AG04449 (cell line): ENCODE measurements at places on chromosomes 11 and 22.

GRCh38 chr22:33124471-33124870, 66.3 kb upstream of the SYN3 start:
- no peak for DNase-seq

- DNase-seq = no peak
Measured at GRCh38 chr11:39683951-39684554, 1775.4 kb downstream of the LRRC4C start.

- DNase-seq = no peak
Measured at GRCh38 chr11:63146581-63146980, 2.6 kb upstream of the SLC22A24 start.

DNA sequence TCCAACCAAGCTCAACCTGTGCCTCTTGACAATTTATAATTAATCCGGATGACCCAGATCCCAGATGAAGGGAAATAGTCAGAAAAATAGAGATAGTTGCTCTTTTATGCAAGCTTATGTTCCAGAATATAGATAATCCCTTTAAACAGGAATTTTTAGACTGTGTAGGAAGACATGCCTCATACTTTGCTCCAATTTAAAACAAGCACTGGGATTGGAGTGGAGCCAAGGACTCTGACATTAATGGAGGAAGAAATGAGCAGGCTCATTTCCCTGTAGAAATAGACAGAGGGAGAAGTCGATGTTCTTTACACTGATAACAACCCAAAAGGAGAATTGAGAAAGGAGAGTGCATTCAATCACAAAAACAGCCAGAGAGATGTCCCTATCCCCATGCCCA, 70.1 kb upstream of the LRRC55 start:
- no peak for DNase-seq

GRCh38 chr11:121091492-121092152, 9.4 kb upstream of the TECTA start:
- DNase-seq = no peak

DNA sequence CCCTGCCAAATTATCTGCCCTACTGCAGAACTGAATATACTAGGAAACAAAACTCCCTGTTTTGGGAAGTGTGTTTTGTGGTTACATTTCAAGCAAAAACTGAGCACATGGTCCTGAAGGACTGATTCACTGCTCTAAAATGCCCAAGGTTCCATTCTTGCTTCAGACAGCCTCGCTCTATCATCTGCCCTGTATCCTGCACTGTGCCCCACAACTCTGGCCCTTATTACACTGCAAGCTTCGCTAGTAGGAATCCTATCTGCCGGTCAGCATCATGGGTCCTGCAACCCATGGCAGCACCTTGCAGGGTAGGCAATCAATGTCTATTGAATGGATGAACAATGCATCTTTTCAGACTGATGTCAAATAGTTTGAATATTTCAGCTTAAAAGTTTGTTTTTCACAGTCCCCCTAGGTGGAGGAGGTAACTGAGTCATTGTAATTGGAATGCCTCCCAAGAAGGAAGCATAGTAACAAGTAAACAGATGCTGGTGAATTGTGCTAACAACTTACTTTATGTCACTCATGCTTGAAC, 21.3 kb downstream of the LAYN start:
- peak; percentile 65 for DNase-seq

DNA sequence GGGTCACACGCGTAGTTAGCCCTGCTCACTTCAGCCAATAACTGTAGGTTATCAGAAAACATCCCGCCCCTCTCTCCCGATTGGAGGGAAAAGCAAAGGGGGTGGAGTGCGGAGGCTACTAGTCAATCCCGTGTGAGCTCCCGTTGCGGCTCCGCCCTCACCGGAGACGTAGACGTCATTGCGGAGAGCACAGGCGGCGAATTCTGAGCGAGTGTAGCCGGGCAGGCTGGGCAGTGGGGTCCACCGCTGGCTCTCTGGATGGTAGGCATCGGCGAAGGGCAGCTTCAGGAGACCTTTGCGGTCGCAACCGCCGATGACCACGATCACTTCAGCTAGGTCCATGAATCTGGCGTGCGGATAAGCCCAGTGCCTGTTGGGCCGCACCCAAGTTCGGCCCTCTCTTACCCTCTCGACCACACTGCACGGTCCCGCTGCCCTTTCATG, 4.7 kb downstream of the KLHL35 start:
- peak; percentile 21 for DNase-seq

DNA sequence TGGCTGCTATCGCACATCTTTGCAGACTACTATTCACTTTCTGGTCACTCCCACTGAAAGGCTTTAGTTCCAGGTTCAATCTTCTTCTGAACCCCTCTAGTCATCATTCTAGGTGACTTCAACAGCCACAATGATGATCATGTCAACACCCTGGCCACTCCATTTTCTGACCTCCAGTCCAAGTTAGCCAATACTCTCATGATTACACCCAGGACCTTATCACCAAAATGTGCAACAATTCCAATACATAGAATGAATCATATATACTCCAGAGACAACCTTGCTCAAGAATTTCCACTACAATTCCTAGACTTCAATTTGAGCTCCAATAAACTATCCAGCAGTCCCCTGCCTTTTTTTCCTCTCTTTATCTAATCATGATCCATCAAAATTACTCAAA, 70.7 kb downstream of the PAK1 start:
- no peak for DNase-seq

- no peak for DNase-seq
Measured at GRCh38 chr22:46996595-46997310, 234.3 kb downstream of the TBC1D22A start.

- no peak for DNase-seq
Measured at GRCh38 chr11:124470561-124471227, 25.2 kb upstream of the OR8B8 start.

DNA sequence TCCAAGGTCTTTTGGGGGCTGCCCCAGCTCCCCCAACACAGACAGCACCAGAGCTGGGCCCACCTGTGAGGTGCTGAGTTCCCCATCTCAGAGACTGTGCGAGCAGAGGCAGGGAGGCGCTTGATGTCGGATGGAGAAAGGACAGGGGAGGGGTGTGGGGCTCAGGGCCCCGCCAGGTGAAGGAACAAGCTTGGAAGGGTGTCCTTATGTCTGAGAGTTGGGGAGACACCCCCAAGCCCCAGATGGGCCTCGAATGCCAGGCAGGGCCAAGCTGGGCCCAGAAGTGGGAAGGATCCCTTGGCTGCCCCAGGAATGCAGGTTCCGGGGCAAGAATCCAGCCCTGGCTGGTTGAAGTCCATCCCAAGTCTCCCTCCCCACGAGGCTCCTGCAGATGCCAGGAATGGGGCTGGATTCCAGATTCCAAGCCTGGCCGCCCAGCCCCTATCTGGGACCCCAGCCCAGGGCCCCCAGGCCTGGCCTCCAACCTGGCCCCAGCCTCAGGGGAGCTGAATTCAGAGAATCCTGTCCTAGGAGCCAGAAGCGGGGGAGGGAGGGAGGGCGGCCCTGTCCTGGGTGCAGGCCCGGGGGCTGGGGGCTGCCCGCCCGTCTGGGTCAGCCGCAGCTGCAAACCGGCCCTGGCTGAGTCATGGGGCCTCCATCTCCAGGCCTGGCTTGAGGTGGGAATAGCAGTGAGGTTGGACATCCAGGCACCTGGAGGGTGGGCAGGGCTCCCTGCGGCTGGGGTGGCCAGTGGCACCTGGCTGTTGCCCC, 50.9 kb downstream of the CDKN1C start:
- no peak for DNase-seq

DNA sequence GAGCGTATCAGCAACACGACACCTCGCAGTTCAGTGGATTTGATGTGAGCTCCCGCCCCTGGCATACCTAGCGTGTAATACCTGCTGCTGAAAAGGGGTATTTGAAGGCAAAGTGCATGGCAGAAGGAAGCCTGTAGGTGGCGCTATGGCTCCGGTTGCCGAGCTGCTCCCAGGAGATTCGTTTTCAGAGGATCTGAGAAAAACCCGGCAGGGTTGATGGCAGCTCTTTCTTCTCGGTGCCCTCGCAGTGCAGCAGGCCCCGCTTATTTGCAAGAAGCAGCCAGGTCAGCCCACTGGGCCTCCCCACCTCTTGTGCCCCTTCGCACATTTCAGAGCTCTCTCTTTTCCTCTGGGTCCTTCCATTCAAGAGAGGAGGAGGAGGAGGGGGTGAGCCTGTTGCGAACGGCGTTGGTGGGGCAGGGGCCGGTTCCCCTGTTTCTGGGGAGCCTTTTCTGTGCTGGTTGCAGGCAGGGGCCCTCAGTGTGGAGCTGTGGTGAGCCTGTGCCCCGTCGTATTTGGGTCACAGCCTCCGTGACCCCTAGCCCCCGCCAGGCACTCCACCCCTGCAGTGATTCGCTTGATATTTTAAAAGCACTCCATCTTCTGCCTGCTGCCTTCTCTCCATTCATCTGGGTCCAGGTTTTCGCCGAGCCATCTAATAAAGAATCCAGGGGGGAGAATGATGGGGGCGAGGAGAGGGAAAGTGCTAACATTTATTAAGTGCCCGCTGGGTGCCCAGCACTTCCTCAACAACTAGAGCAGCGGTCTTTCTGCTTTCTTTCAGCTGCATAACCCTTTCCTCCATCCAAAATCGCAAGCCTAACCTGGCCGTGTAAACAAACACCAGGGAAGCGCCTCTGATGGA, 85.3 kb upstream of the SYT13 start:
- no peak for DNase-seq

DNA sequence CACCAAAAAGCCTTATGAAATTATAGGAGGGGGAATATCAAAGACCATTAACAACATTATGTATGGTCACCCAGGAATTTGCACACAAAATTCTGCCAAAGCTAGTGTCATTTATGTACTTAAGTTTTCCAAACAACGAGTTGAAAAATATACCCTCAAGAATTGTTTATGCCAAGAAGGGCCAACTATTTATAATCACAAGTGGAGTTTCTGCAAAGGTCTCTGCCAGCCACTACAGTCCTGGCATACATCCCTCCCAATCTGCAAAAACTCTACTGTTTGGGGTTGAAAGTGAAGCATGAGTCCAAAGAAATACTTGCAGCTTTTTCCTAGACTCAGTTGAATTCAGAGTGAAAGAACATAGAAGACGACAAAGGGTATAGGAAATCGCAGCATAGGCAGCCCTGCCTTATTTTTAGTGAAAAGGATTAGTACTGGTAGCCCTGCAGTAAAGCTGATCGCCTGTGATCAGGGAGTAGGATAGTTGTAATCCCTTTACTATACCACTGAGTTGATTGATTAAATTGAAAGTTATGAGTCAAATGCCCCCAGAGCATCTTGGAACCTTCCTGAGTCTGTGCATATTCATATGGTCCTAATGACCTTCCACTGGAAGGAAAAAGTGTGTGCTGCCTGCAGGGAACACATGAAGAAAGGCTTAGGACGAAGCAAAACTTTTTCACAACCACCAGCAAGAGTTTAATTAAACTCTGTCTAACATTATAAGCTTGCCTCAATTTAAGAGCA, 144.0 kb downstream of the SPON1 start:
- DNase-seq = no peak

DNA sequence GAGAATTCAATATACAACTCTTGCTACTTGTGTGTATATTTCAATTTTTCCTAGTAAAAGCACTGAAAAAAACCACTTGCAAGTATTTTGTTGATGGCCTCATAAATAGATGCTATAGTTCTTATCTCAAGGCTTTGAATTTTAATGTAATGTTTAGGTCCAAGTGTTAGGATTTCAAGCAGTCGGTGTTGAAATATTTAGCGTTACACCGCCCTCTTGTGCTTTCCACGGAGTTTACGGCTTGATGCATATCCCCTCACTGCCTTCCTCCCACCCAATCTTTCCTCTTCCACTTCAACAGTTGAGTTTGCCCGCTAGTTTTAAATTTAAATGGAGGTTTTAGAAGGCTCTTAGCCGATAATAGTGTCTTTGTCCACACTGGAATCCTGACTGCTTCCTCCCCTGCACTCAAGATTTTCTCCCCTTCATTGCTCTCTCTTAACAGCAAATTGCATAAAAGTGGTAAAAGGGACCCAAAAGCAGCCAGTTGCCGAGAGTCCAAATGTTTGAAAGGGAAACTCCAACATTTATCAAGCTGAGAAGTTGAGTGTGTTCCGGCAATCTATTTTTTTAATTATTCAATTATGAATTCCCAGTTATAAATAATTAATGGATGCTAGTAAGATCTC, 25.9 kb upstream of the HTATIP2 start:
- no peak for DNase-seq

DNA sequence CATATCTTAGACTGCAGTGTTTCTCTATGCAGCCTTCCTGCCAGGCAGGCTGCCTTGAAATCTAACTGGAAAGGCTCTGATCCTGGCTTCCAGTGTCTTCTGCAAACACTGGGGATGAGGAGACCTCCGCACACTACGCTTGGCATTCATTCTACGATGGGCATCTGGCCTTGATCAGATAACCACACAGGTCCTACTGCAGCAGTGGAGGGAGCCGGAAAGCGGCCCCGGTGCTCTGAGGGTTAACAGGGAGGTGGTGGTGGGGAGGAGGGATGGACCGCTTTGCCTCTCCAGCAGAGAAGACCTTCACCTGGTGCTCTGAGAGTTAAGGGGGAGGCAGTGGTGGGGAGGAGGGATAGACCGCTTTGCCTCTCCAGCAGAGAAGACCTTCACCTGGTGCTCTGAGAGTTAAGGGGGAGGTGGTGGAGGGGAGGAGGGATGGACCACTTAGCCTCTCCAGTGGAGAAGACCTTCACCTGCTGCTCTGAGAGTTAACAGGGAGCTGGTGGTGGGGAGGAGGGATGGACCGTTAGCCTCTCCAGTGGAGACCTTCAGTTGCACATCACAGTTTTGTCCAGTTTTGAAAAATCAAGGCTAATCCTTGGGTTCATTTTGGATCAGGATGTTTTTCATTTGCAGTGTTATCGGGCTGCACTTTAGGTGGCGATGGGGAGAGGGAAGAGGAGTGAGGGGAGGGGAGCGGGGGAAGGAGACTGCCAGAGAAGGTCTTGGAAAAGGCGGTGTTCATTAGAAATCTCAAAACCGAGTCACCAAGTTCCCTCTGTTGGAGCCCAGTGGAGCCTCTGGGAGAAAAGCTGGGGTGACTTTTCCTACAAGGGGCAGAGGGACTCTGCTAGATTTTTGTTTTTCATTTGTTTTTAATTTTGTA, 5.6 kb downstream of the GAL start:
- DNase-seq = no peak

DNA sequence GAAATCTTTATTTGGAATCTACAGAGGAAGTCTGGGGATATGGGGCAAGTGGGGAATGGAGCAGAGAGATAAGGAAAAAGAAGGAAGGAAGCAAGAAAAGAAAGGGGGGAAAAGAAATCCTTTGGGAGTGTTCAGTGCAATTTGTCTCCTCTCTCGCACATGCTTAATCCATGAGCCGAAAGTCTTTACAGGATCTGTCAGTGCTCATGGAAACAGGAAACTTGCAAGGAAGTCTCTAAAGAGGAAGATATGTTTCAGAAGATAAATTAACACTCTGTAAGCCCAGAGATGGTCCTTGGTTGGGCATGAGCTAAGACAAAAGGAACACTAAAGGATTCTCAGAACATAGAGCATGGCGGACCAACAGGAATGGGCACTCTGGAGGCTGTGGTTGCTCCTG, 47.9 kb upstream of the FLI1 start:
- no peak for DNase-seq
